Bladder microvascular endothelial cell (primary cell): ENCODE measurements at places on chromosomes 2 and 18. TPM values are rescaled to one million over a fixed set of nuclear protein-coding genes. Genes with fewer than 3 reads are reported as not detected.

The ZSWIM2 gene
- 0.13 TPM in 1 of 2 replicates, not detected in the other for total RNA-seq

The ASB3 gene
- total RNA-seq = 15.9 and 30.3 TPM in 2 replicates

The EHD3 gene
- total RNA-seq = 5.2 and 6.7 TPM in 2 replicates

The PARD6G gene
- 0.97 and 25.0 TPM in 2 replicates for total RNA-seq

The MRPS9 gene
- 19.1 and 23.8 TPM in 2 replicates for total RNA-seq
